ENCODE measurements at places on chromosomes 1 and 21.

GRCh38 chr1:175373786-175374623, 181.4 kb upstream of the KIAA0040 start:
- DNase-seq, result peak; percentile 2

- DNase-seq, result no peak
Observed at GRCh38 chr1:207283421-207283820, 38.1 kb upstream of the CD55 start.

GRCh38 chr1:205532026-205532898, 27.8 kb downstream of the CDK18 start:
- no peak for DNase-seq

- DNase-seq, result peak; percentile 71
Observed at GRCh38 chr1:203306089-203306964, 1.0 kb downstream of the BTG2 start.

DNA sequence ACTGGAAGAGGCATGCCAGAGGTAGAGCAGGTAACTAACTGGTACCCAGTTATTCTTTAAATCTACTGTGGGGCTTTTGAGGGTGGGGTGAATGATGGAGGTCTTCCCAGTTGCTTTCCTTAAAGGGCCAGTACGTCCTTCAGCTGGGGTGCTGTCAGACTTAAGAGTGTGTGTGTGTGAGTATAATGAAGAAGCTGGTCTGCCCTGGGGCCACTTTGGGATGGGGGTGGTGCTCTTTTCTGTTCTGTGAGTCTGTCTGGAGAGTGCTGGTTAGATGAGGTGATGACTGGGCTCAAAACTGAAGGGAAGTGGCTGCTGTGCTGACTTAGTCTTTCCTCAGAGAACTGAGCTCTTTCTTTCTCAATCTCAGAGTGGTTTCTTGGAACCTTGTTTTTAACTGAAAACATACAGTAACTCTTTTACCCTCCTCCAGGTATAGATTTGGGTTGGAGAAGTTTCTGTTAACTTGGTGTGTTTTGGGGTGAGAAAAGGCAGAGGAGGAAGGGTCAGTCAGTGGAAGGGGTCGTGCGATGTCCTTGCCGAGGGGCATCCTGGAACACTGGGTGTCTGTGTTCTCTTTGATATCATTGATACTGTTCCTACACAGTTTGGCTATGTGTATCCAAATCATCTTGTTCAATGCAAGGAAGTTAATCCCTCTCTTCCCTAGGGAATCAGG, 746 bp downstream of the MACF1 start:
- DNase-seq, result peak; percentile 81

- DNase-seq, result no peak
Observed at GRCh38 chr1:172818841-172819527, 160.1 kb downstream of the FASLG start.

DNA sequence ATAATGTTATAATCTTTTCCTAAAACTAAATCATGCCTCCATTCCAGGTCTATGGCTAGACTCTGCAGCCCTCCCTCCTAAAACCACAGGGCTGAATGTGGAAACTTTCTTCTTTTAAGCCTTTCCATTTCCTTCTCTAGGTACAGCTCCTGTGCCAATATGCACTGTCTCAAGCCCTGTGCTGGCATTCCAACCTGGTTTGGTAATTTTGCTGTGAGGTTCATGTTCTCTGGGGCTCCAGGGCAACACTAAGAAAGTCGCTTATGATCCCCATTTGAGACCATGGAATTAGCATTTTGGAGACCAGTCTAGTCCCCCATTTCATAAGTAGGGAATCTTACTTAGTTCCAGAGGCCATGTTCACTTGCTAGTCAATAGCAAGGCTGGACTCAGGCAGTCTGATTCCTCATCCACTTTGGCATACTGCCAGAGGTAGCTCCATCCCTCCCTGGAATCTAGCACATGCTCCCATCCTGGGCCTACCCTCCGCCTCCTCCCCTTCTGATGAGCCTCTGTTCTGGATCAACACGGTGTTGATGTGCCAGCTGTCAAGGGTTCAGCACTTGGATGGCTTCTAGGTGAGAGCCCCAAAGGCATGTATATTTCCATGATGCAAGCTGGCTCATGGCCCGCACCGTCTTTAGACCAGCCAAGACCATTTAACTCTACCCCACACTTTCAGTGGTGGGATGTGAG, 36.5 kb downstream of the ZMYND12 start:
- DNase-seq, result peak; percentile 19

GRCh38 chr1:23799570-23800399, 769 bp downstream of the GALE start:
- DNase-seq, result peak; percentile 57

DNA sequence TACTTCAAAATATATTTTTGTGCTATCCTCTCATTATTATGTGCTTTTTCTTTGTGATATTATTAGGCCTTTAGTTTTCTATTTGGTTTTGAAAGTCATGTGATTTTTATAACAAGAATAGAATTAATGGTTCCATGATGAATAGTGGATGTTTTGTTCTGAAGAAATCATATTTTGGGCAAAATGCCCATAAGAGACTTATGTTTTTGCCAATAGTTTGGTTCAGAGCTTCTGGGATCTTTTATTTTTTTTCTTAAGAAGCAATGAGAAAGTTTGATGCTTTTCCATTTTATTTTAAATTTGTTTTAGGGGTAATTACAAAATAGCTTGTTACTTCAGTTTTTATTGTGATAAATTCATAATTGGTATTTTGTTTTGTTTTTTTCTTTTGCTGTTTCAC, 49.8 kb downstream of the LYPLAL1 start:
- DNase-seq, result no peak

DNA sequence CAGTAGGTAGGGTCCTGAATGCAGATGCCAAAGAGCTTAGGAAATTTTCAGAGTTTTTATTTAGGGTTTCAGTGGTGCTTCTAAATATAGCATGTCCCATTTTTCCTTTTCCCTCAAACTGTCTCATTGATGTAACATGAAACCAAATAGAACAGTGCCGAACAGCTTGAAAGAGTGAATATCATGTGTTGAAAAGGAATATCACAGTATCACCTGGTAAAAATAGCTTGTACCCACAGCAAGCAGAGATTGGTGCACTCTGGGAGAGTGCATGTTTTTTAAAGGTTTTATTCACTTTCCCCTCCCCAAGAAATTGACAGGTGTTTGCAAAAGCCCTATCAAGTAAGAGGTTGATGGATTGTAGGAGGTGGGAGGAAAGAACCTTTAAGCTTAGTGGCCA, 41.9 kb upstream of the ELAVL4 start:
- DNase-seq, result no peak

GRCh38 chr1:170668209-170669106, 4.5 kb downstream of the PRRX1 start:
- peak; percentile 72 for DNase-seq

GRCh38 chr1:162252214-162252613, 124.4 kb downstream of the SPATA46 start:
- DNase-seq, result no peak

DNA sequence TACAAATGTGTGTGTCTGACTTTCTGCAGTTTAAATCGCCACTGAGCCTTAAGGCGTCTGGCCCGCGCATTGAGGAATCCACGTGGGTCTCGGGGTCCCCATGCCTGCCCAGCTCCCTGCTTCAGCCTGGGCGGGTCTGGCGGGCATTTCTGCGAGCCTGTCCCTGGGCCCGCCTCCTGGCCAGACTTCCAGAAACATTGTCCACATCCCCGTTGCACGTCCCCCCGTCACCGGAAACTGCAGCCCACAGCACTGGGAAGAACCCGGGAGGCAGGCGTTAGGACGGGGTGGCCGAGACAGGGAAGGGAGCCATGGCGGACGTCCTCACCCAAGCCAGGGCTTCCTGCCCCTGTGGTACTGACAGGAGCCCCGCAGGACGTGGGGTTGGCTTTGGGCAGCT, 113.1 kb upstream of the COL6A1 start:
- no peak for DNase-seq

GRCh38 chr1:112706505-112707220, at the start of gene RHOC:
RHOC (minus strand) TSS chr1:112707127; CDS start chr1:112703799, 3,328 bp downstream.
- peak; percentile 76 for DNase-seq

DNA sequence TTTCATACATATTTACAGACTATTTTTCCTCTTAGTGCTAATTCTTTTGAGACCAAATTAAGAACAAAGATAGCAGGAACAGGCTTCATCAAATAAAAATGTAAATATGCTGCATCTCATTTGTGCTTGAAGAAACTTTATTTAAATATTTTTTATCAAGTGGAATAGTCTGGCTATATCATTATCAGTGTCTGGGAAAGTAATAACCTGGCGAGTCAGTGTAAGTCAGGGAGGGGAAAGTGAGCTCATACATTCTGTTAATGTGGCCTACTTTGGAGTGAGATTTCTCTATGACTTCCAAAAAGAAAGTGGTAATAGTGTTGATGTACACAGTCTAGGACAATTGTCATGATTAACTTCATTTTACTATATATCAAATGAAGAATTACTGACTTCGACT, 1045.1 kb downstream of the ADGRL2 start:
- no peak for DNase-seq

GRCh38 chr1:95093296-95093695, 20.5 kb upstream of the ALG14 start:
- DNase-seq, result no peak

- DNase-seq, result no peak
Observed at GRCh38 chr1:3771108-3772026, 1.2 kb upstream of the SMIM1 start.

GRCh38 chr1:238187575-238187949, 296.8 kb upstream of the ZP4 start:
- DNase-seq, result no peak

DNA sequence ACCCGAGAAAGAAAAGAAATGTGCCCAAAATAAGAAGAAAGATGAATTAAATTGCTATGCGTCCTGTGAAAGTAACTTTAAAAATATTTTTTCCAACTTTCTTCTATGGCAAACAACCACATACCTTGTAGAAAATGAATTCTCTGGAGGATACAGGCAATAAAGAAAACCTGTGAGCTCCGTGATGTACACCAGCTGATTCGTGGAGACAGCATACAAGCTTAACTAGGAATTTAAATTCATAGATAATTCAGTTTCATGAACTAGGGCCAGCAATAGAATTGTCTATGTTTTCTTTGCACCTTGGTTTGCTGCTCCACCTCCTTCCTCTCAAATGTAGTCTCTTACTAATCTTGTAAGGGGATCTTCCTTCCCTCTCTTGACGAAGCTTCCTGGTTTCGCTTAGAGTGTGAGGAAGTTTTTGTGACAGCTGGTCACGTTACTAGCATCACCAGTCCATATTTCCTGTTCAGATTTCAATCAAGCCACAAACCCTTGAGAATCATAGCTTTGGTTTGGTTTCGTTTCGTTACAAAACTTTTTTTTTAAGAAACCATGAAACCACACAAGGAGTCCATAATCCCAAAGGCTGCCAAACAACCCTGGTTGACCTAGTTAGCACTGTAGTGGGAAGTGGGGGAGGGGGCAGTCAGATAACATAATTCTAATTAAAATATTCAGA, 35.8 kb downstream of the GREM2 start:
- DNase-seq, result peak; percentile 85

DNA sequence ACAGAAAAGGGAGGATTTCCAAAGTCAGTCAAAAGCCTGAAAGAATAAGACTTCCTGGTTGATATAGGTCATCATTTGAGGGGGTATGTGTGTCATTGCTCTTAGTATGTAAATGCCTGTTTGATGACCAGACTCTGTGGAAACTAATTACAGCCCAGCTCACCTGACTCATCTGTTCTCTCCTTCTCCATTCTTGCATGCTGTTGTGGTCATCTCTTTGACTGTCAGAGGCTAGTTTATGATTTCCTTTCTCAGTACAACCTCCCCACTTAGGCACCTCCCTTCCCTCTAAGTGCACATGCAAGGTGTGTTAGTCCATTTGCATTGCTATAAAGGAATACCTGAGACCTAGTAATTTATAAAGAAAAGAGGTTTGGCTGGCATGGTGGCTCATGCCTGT, 2.4 kb upstream of the C1orf116 start:
- DNase-seq, result peak; percentile 84

DNA sequence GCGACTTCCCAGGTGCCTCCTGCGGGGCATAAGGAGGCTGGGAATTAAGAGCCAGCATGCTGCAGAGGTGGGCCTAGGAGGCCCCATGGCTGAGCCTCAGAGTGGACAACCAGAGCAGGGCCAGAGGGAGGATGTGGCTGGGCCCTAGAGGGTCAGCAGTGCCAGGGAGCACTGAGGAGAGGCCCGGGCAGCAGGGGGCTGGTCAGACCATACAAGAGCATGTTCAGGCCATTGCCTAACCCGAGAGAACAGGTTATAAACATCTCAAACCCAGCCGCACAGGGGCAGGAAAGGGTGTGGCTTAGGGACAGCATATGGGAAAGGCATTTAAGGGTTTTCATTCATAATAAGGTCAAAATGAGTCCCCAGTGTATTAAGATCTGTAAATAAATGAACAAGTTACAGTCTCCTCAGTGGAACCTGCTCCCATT, 51.1 kb downstream of the IER5 start:
- peak; percentile 71 for DNase-seq

DNA sequence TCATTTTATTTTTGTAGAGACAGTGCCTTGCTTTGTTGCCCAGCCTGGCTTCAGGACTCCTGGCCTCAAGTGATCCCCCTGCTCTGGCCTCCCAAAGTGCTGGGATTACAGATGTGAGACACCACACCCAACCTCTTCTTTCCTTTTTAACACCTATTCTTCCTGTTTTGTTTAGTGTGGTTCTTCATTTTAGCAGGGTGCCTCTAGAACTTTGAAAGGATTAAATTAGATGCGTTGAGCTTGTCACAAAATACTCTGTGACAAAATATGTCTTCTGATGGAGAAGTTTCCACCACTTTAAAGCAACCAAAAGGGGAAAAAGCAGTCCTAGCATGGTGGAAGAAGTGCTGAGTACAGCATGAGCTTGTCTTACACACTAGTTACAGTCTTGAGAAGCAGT, 42.0 kb downstream of the CDC14A start:
- no peak for DNase-seq

DNA sequence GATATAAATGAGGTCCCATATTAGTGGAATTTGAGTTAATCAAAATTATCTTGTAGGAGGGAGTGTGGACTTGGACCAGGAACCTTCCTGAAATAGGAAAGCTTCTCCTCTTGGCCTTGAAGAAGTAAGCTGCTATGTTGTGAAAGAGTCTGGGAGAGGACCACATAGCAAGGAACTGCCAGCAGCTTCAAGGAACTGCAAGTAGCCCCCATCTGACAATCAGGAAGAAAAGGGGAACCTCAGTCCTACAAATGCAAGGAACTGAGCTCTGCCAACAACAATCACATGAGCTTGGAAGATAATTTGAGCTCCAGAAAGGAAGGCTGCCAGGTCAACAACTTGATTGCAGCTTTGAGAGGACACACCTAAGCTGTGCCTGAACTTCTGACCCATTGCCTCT, 8.2 kb upstream of the PRMT6 start:
- no peak for DNase-seq

GRCh38 chr1:25800703-25801377, 847 bp downstream of the SELENON start:
- no peak for DNase-seq

- DNase-seq, result no peak
Observed at GRCh38 chr1:204265665-204266064, 51.9 kb upstream of the GOLT1A start.

DNA sequence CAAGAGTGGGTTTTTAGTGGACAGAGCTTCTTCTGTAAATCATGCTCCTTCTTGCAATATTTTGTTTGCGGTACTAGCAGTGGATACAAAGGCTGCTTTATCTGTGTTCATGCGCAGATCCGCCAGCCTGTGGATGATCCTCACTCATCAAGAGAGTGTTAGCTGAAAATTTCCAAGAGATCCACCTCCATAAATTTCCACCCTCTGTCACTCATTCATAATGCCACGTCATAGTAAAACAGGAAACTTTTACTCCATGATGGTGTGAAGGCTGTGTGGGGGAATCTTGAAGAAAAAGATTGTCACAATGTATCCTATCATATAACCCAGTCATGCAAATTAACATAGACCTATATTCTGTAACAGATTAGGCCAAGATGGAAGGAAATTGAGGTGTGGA, 4.4 kb upstream of the MAPKAPK2 start:
- DNase-seq, result no peak

- DNase-seq, result peak; percentile 66
Observed at GRCh38 chr1:43774359-43774758, 67.0 kb downstream of the ST3GAL3 start.
